ENCODE measurements at places on chromosomes 3 and 15. TPM values are rescaled to one million over a fixed set of nuclear protein-coding genes. Genes with fewer than 3 reads are reported as not detected.

- DNase-seq, result no peak
Measured at GRCh38 chr15:74283368-74283767, 47.2 kb downstream of the CCDC33 start.

DNA sequence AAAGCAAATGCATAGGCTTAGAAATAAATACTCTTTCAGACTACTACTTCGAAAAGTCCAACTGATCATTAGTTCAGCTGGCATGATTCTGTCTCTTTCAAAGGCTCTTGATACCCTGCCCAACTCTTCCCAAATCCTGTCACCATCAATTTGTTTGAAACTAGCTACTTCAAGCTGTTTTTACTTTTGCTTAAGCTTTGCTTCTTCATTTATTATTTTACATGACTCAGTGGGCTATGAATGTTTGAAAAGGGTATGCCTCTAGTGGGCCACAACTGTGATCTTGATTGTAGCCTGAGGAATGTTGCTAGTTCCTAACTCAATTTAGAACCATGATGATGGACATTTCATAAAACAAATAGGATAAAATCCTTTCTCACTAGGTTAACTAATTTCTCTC is 340.8 kb downstream of the NAALADL2 start:
- no peak for DNase-seq

Gene TGFBR2
- polyA plus RNA-seq, result 39.4 TPM

Gene GNAT1
- polyA plus RNA-seq, result not detected
